CD4-positive, alpha-beta T cell treated with Interleukin-12 subunit alpha and Interleukin-12 subunit beta, for 1 hour (primary cell): ENCODE measurements at places on chromosomes 1 and 21.

GRCh38 chr1:154869351-154870114 is 548 bp downstream of the KCNN3 start:
- no peak for DNase-seq

GRCh38 chr21:37983336-37984095 is 67.3 kb upstream of the KCNJ6 start:
- no peak for DNase-seq

DNA sequence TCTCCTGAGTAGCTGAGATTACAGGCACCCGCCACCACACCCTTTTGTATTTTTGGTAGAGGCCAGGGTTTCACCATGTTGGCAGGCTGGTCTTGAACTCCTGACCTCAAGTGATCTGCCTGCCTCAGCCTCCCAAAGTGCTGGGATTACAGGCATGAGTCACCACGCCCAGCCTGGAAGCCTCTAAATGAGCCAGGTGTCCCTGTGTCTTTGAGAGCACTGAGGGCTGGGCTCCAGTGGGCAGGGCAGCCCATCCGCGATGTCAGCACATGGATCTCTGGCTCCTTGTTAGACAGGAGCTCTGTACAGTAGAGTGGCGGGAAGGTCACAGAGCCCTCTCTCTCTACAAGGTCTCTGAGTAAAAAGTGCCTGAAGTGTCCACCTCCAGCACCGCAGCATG is 124.3 kb downstream of the PGBD5 start:
- DNase-seq = no peak

DNA sequence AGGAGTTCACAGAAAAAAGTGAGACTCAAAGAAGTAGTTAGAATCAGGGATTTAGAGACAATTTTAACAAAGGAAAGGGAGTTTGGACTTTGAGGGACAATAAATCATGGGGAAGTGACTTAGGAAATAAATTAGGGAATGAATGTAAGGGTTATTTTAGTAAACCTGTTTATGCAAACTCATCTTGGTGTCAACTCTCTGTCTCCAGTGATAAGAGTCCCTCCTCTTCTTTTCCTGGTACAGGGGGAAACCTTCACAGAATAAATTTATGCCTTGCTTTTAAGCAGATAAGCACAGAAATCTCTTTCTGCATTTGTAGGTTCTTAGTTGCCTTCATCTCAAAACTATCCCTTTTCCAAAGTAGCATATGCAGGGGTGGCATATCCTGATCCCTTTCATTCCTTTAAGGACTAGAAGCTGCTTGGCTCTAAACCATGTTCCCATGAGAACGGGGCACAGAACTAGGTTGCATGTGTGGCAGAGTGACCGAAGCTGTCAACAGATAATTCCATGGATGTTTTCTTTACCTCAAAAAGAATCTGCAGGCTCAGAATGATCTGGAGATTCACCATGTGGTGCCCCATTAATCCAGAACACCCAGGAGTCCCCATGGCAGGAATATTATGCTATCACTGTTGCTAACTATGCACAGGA is 155.4 kb downstream of the ZNF648 start:
- DNase-seq = no peak
